ENCODE measurements at places on chromosomes 11 and 22. TPM values are rescaled to one million over a fixed set of nuclear protein-coding genes. Genes with fewer than 3 reads are reported as not detected.

The CTSF gene
- total RNA-seq = 5.6 TPM

The OR52H1 gene
- total RNA-seq = 0.25 TPM

The FHIP1B gene
- total RNA-seq = 93.2 TPM

The DSCAML1 gene
- 8.6 TPM for total RNA-seq

The KRTAP5-8 gene
- total RNA-seq = 0.22 TPM

The SNX32 gene
- total RNA-seq = 1.6 TPM

The C22orf42 gene
- not detected for total RNA-seq

The APOA5 gene
- total RNA-seq = not detected

The DERL3 gene
- 7.7 TPM for total RNA-seq

The H19 gene
- total RNA-seq = 14.2 TPM

The OR51T1 gene
- not detected for total RNA-seq

The MCAT gene
- 15.2 TPM for total RNA-seq

The DEPDC7 gene
- 8.6 TPM for total RNA-seq

The ARSA gene
- total RNA-seq = 84.8 TPM

The POU2AF1 gene
- total RNA-seq = 3.8 TPM

The PPFIA1 gene
- total RNA-seq = 79.1 TPM

The RPS25 gene
- total RNA-seq = 652 TPM

The SLC17A6 gene
- total RNA-seq = not detected

The LRRC74B gene
- total RNA-seq = 0.18 TPM

The SLC1A2 gene
- 0.50 TPM for total RNA-seq

The SCN3B gene
- 0.43 TPM for total RNA-seq

The MYO7A gene
- total RNA-seq = 4.8 TPM

The KCNK7 gene
- total RNA-seq = 1.3 TPM

The SLC22A9 gene
- total RNA-seq = not detected

The TMPRSS5 gene
- total RNA-seq = 0.73 TPM

The SELENOM gene
- 64.4 TPM for total RNA-seq

The C11orf87 gene
- total RNA-seq = not detected

The POU2AF3 gene
- 6.0 TPM for total RNA-seq

The MMP3 gene
- total RNA-seq = 0.50 TPM

The PDE2A gene
- total RNA-seq = 10.4 TPM

The UPK3A gene
- not detected for total RNA-seq

The MMP8 gene
- not detected for total RNA-seq

The DDI1 gene
- total RNA-seq = not detected

The LRP4 gene
- total RNA-seq = 43.3 TPM

The NAV2 gene
- total RNA-seq = 21.7 TPM

The TYR gene
- total RNA-seq = not detected

The GAL3ST1 gene
- total RNA-seq = 17.4 TPM

The OR51I1 gene
- not detected for total RNA-seq

The DEFB131B gene
- not detected for total RNA-seq

The OR8K1 gene
- not detected for total RNA-seq

The SEPTIN3 gene
- total RNA-seq = 0.56 TPM

The NECTIN1 gene
- 44.1 TPM for total RNA-seq

The ZNF280B gene
- 0.92 TPM for total RNA-seq

The FLRT1 gene
- total RNA-seq = 1.2 TPM

The OR2AT4 gene
- not detected for total RNA-seq

The TSG101 gene
- total RNA-seq = 58.4 TPM

The ACER3 gene
- 38.9 TPM for total RNA-seq

The SYCE3 gene
- total RNA-seq = not detected

The CALCA gene
- total RNA-seq = not detected

The TUT1 gene
- 14.0 TPM for total RNA-seq

The CCDC188 gene
- 1.5 TPM for total RNA-seq

The OR52I1 gene
- not detected for total RNA-seq

The MISFA gene
- 1.8 TPM for total RNA-seq

The ATG16L2 gene
- total RNA-seq = 44.4 TPM

The PSMC3 gene
- 82.5 TPM for total RNA-seq

The OR5D13 gene
- not detected for total RNA-seq

Measured in left colon (tissue), 2 donors.